ENCODE measurements at places on chromosomes 1 and 21.

DNA sequence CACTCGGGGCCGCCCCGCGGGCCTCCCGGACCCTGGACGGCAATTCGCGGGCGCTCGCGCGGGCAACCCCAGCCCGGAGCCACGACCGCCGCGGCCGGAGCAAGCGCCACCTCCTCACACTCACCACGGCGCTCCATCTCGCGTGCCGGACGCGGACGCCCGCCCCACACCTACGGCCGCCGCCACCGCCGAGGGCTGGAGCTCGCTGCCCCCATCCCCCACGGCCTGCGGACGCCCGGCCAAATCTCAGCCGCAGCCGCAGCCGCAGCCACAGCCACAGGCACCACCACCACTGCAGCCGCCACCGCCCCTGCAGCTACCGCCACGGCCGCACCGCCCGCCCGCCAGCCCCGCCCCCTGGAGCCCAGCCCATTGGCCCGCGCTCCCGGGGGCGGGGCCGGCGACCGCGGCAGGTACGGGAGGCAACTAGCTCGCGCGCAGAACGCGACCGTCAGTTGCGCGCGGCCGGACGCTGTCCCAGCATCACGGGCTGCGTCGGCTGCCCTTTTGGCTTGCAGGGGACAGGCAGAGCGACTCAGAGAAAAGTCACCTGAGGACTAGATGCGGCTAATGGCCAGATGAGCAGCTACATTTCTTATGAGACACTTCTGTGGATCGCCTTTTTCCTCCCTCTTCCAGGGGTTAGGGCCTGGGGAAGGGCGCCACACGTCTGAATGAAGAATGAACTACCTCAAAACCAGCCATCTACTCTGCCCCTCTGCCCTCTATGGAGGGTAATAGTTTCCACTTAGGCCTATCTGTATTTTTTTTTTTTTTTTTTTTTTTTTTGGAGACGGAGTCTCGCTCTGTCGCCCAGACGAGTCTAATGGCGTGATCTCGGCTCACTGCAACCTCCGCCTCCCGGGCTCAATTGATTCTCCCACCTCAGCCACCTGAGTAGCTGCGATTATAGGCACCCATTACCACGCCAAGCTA lies at the start of gene ARHGAP29:
ARHGAP29 (minus strand) TSS at position 294 of the 936 bp plus-strand sequence. CDS start 5,973 bp downstream, outside the sequence.
- peak; percentile 40 for DNase-seq

GRCh38 chr1:13812456-13813397 lies 112.7 kb downstream of the PRDM2 start:
- DNase-seq = no peak

GRCh38 chr1:193763266-193763665 lies 576.9 kb upstream of the B3GALT2 start:
- no peak for DNase-seq

- no peak for DNase-seq
Observed at GRCh38 chr1:43352881-43353280, 5.9 kb upstream of the CDC20 start.

DNA sequence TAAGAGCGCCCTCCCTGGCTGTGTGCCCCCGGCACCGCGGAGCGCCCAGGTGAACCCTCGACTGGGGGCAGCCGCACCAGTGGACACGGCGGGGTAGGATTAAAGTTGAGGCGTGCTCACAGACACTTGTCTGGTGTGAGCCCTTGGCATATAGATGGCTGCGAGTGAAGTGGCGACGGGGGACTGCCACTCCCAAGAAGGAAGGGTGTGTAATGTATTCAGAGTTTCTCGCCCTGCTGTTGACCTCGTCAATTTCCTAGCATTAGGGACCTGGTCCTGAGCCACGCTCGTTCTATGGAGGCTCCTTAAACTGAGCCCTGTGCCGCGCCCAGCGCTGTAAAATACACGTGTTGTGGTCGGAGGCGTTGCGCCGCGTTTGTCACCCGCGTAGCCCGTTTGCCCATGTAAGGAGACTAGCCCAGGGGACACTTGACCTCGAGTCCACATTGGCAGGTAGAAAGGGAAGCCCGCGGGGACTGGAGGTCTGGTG lies 554 bp downstream of the EVA1C start:
- DNase-seq = no peak

DNA sequence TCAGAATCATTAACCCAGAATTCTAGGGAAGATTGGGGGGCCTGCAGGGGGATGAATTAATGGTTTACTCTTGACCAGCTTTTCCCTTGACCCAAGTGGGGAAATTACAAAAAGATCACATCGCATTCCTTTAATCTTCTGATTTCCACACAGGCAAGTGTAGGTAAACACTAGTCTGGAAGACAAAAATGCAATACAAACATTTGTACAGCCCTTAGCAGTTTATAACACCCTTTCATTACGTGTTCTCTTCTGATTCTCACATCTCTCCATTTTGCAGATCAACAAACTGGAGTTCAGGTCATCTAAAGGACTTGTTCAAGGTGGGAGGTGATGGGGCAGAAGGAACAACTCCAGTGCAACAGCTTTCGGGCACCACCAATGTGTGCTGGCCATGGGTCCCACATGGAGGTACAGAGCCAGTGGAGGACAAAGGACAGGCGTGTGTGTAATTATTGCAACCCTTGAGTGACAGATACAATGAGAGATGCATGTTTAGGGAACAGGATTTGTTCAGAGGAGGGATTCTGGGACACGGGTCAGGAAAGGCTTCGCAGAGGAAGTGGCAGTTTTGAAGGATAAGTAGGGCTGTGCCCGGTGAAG lies 20.4 kb downstream of the ATF3 start:
- no peak for DNase-seq

DNA sequence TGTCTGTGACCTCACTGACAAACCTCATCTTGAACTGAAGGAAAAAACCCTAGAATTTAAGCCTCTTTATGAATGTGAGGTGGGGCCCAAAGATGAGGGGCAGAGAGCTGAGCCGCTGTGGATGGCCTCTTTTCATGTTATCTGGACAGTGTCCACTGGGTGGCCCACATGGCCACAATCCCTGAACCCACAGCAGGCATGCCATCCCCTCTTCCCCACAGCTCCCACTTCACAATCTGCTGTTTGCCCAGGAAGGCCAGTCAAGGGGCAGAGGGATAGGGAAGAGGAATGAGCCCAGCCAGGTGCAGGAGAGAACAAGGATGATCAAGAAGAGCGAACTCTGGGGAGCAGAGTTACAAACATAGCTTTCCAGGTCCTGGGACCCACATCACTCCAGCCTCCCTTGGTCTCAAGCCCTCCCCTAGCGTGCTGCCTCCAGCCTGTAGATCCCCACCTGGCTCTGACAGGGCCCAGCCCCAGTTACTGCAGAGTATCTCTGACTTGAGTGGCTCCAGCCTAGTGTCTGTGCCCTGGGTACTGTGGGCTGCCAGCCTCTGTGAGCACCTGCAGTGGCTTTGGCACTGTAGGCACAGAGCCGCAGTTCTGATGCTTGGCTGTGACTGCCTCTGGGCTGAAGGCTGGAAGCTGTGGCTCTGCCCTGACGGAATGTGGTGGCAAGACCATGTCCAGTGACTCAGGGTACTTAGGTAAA lies 1.9 kb upstream of the SLFNL1 start:
- no peak for DNase-seq

DNA sequence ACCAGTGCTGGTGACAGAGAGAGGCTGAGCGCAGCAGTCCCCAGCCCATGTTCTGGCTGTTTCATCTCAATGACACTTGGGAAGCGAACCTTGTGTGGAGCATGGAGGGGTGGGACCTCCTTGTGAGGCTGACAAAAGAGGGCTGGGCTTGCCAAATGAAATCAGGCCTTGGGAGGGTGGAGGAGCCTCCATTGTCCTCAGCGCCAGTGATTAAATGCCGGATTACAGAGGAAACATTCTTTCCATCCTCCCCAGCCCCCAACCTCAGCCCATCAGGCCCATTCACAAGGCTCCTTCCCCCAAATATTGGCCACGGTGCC lies 63.3 kb upstream of the PAXBP1 start:
- no peak for DNase-seq

DNA sequence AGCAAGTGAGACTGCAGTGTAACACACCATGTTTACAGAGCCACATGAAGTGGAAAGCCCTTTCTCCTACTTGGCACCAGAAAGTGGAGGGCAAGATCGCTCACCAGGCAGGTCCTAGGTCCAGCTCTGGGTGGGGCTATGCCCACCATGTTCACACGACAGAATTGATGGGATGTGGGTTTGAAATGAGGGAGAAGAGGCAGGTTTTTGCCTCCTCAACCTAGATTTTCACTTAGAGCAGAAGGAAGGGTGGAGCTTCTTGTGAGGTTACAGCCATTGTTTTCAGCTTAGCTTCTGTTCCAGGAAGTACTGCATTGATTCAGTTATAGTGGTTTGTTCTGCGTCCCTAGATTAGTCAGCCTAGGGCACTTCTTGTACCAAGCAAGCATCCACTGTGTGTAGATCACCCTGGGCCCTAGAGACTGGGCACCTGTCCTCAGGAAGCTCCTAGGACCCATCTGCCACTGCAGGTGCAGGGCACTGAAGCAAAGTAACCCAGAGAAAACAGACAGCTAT lies 2.3 kb downstream of the CD53 start:
- no peak for DNase-seq

DNA sequence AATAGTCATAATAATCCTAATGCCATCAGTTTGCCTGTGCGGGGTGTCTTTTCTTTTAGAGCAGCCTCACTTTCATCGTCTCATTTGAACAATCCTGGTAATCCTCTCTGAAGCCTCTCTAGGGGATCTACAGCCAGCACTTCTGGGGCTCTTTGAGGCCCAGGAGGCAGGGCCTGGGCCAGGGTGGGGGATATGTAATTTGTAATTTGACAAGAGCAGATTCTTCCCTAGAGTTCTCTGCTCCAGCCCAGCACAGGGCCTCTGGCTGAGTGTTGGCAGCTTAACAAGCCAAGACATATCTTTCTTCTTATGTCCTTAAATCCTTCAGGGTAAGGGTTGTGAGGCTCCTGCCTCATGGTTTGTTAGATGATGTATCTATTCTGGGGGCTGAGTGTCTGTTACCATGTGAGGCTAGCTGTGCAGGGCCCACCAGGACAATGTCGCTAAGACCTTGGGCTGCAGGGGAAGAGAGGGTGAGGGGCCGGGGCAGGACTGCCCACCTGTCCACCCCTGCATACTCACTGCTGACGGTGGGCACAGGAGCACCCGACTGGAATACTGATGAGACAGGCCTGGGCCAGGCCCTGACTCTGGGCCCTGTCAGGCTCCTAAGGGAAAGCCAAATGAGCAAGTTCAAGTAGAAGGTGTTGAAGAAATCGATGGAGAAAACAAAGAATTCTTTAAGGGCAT lies 45.3 kb upstream of the PARP1 start:
- no peak for DNase-seq

GRCh38 chr21:14012409-14012808 lies 198.3 kb downstream of the LIPI start:
- DNase-seq = no peak

GRCh38 chr1:238404481-238404880 lies 513.8 kb upstream of the ZP4 start:
- DNase-seq = no peak

GRCh38 chr1:45344499-45344898 lies 4.3 kb upstream of the MUTYH start:
- no peak for DNase-seq

DNA sequence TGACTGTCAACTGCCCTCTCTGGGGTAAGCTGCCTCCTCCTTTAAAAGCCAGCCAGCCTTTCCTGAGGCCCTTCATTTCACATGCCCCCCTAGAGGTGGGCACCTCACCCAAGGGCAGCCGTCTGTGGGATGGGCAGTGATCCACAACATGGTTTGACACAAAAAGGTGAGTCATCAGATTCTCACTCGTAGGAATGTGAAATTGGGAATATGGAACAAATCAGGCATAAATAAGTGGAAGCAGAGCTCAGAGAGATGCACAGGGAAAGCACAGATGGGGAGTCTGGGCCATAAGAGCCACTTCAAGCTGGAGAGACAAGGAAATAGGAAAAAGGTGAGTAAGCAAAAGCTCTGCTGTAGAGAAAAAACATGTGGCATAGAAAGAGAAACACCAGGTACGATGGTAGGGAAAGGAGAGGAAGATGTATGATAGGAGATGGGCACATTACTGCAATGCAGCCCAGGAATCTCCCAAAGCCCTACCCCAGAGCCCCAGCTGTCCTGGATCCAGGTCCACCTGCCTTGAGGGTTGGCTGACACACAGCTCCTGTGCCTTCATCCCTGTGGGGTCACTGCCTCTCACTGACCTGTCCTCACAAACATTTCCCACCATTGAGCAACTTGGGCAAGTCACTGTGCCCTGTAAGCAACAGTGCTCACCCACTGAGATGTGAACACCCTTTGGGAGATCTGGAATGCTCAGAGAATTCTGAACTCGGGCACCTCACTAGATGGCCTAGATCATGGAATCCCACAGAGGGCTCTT lies 86.6 kb downstream of the ASTN1 start:
- no peak for DNase-seq

- DNase-seq = no peak
Observed at GRCh38 chr1:186301448-186301847, 73.6 kb downstream of the TPR start.

DNA sequence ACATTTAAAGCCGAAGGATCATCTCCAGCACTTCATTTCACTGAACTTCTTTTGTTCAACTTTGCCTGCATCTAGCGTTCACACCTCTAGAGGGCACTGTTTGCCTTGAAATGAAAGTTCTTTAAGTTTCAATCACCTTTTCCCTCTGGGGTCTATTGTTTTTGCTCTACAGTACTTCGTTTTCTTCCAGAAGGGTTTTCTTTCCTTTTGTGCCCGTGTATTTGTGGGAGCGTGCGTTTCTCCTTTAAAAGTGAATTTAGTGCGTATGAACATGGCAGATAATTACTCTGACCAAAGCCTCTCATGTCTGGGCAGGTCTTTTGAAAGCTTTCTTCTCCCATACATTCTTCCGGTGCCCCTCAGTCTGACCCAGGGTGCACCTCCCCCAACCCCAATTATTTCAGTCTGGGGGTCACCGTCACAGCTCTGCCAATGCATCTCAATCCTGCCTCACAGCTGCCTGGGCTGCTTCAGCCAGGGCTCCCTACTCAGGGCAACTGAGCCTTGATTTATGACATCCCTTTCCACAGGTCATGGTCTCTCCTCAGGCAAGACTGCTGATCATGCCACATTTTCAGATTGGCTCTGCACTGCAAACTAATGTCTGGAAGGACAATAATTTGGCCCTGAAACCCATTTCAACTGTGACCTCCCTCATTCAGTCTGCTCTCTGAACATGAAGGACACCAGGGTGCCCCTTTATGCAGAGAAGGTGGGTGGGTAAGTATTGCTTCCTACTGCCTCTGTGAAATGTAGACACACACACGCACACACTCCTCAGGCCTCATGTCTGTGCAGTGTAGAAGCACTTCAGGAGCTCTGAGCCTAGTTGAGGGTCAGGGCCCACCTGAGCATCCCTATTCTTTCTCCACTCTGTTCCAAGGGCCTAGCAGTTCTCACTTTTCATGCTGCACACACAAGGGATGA lies 88.6 kb downstream of the NUF2 start:
- DNase-seq = peak; percentile 6

GRCh38 chr1:18015719-18016118 lies 91.9 kb upstream of the IGSF21 start:
- no peak for DNase-seq

DNA sequence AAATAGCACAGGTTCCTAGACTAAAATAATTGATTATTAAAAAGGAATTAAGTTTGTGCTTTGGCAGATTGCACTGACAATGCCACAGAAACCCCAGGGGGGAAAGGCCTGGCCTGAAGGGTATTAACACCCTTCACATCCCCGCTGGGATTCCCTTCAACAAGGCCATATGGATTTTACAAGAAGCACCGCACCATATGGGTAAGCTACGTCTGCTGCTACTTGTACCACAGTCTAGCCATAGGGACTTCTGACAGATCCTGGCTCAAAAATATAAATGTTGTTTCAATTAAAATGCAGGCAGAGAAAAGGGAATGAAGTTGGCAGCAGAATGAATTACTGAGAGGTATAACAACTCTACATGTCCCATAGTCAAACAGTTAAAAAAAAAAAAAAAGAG lies 101.0 kb downstream of the DENND1B start:
- no peak for DNase-seq

- DNase-seq = no peak
Observed at GRCh38 chr1:78286686-78287085, 204.1 kb upstream of the PTGFR start.
